ENCODE measurements at places on chromosomes 3 and 15.

- peak; percentile 94 for DNase-seq
Measured at GRCh38 chr15:64883997-64884511, 27.6 kb upstream of the ANKDD1A start.

DNA sequence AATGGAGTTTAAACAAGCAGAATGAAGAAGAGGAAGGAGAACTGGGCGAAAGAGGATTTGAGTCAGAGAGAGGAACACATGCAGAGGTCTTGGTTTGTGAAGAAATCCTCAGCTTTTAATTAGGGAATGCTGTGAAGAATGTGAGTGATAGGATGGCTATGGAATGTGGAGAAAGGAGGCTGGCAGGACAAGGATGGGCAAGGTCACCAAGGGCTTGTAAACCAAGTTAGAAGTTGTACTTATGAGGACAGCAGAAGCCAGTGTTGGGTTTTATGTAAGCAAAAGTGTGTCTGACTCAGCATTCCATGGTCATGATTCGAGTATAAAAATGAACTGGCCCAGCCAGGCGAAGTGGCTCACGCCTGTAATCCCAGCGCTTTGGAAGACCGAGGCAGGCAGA is 60.0 kb upstream of the IL12A start:
- DNase-seq: no peak

DNA sequence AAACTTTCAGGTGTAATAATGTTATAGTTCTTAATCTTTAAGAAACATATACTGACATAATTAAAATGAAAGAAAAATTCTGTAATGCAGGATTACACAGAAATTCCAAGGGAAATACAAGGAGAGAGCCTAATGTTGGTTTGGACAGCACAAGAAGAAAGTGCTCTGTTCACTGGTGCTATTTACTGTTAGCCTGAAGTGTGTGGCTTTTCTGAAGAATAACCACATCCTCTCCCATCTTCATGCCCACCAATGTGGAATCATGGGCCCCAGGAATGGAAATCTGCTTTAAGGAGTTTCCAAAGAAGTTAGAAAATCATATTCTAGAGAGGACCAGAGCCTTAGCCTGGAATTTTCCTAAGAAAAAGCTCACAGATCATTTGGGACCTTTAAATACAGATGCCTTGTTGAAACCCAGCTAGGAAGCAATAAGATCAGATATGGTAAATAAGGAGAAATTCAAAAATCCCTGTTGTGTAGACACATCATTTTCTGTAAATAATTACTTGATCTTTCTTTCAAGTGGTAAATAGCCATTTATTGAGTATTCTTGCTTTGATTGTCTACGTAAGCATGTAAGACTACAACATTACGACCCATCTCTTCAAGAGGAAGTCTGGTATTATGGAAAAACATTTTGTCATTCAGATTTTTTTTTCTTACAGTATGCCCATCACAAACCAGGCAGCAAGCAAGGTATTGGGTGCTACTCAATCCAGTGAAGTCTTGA is 10.3 kb upstream of the USP50 start:
- DNase-seq: no peak

DNA sequence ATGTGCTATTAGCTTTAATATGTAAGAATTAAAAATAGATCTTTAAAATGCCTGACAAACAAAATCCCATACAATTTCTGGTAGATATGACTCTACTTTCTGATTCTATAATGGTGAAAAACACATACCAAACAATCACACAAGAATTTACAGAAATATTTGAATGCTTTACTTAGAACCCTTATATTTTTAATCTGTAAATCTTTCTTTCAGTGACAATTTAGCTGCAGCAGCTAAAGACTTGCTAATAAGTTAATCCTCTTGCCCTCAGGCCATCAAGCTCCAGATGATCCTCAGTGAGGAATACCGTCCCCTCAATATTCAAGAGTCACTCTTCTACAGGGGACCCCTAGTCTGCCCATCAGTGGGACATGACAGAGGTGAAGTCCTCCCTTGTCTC is 55.6 kb downstream of the C3orf80 start:
- DNase-seq: no peak

- DNase-seq: no peak
Measured at GRCh38 chr3:11195721-11196332, 41.5 kb downstream of the HRH1 start.

GRCh38 chr15:44532689-44533088 is 4.3 kb upstream of the EIF3J start:
- DNase-seq: no peak

- DNase-seq: no peak
Measured at GRCh38 chr3:186354100-186354499, 7.9 kb downstream of the DGKG start.

DNA sequence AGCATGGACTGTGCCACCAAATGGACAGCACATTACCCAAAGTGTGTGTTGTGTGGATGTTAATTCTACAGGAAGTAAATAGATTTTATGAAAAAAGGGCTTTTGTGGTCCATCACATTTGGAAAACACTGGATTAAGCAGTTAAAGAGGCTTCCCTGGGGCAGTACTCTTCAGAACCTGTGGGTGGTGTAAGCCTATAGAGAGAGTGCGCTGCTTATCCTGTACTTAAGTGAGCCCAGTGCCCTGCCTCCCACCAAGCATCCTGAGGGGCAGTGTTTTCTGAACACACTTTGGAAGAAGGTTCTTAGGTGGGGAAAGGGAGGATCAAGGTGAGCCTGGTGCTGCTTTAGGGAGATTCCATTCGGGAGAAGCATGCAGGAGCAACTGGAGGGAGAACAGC is 10.9 kb downstream of the TTLL3 start:
- no peak for DNase-seq

GRCh38 chr3:77524463-77524862 is 484.6 kb downstream of the ROBO2 start:
- no peak for DNase-seq

GRCh38 chr3:55770077-55770476 is 283.0 kb upstream of the WNT5A start:
- no peak for DNase-seq
